ENCODE measurements at places on chromosomes 4 and X. TPM values are rescaled to one million over a fixed set of nuclear protein-coding genes. Genes with fewer than 3 reads are reported as not detected.

DNA sequence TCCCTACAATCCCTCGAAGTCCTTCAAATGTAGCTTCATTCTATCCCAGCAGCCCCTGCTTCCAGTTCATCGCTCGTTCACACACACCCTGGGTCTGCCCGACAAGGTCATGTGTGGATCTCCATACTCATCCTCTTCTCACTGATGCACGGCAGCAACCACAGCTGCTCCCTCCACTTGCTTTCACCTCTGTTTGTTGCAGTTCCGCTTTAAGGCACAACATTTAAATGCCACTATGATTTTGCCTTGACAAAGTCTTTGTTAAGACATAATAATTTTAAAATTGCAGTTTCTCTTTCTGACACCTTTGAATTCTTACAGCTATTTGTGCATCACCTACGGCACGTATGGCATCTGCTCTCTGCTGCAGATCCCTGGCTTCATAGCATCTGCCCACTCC, 1.8 kb downstream of the ODAPH start:
- no peak for DNase-seq

DNA sequence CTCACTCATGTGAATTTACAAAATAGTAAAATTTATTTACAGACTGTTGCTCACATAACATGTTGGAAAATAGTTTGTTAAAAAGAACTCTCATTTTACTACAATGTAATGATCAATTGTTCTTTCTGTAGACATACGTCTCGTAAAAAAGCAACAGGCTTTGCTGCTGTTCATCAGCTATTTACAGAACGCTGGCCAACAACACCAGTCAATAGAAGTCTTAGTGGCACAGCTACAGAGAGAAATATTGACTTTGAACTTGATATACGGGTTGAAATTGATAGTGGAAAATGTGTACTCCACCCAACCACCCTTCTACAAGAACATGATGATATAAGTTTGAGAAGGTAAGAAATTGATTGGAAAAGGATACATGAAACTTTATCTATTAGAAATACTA, 47.6 kb upstream of the ADAD1 start:
- no peak for DNase-seq

PLP1 gene
- total RNA-seq: not detected

NUP62CL gene
- 7.3 TPM for total RNA-seq

All from MCF 10A (cell line).